ENCODE measurements at places on chromosomes 1 and 21. TPM values are rescaled to one million over a fixed set of nuclear protein-coding genes. Genes with fewer than 3 reads are reported as not detected.

The COL8A2 gene
- polyA plus RNA-seq = 18.4 TPM

The MASP2 gene
- polyA plus RNA-seq = not detected

DNA sequence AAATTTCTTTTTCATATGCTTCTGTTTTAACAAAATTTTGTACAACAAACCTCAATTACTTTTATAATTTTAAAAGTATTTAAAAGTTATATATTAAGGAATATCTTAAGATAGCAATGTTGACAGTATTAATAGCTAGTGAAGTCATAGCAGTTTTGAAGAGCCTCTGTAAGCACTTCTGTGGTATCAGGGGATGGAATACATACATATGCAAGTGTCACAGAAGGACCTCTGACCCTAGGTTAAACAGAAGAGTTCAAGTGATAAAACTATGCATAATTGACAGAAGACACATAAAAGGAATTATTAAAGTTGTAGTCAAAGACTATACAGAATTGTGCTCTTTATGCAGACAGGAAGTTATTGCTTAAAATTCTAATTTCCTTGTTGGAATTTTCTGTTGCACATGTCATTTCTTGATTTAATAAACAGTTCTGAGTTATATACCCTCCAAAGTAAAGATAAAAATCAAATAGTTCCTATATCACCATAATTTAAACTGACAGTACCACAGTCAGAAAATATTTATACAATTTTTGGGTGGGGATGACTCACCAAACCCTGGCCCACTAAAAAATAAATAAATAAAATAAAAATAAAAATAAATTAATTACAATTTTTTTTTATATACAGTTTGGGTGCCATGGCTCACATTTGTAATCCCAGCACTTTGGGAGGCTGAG is 27.1 kb downstream of the IPP start:
- no peaks in the 10 kb centered on the region for H3K27me3 ChIP-seq
- H3K4me3 ChIP-seq = no peak overlapping the region
- no peak overlapping the region for H3K27ac ChIP-seq
- no peak for DNase-seq
- H3K36me3 ChIP-seq = no peaks in the 10 kb centered on the region

DNA sequence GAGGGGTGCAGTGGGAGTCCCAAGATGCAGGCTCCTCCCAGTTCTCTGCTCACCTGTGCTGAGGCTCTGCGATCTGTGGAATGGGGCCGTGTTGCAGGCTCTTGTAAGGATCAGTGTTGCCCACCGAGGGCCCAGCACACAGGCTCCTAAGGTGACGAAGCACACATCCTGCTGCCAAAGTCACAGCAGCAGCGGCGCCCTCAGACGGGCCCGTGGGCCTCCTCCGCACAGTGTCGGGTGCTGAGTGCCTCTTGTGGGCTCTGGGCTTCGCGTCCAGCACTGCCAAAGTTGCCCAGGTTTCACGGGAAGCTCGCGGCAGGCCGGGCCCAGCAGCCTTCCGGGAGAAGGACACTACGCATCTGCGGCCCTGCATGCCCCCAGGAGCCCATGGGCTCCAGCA is 72.1 kb upstream of the ABCG1 start:
- no peak overlapping the region for H3K27ac ChIP-seq
- H3K27me3 ChIP-seq = no peaks in the 10 kb centered on the region
- no peaks in the 10 kb centered on the region for H3K4me1 ChIP-seq

GRCh38 chr1:160521554-160521953 is 1.5 kb downstream of the SLAMF6 start:
- H3K4me3 ChIP-seq = no peak overlapping the region
- DNase-seq = no peak
- H3K4me1 ChIP-seq = no peaks in the 10 kb centered on the region

The CLDN17 gene
- not detected for polyA plus RNA-seq

DNA sequence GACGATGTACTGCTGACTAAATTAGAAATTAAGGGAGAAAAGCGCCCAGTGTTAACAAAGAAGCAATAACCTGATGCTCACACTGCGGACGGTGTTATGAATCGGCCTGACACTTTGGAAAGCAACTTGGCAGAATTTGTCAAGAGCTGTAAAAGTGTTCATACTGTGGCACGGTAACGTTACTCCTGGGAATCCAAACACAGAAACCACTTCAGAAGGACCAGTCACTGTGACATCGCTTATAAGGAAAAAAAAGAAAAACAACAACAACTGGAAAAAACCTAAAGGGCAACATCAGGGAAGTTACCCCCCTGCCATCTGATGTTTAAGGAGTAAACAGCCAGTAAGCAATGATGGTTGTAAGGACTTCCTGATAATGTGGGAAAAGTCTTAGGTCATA is 27.7 kb downstream of the CAPZB start:
- no peak for DNase-seq
- H3K4me3 ChIP-seq = no peak overlapping the region
- H3K27me3 ChIP-seq = no peaks in the 10 kb centered on the region
- no peaks in the 10 kb centered on the region for H3K36me3 ChIP-seq

DNA sequence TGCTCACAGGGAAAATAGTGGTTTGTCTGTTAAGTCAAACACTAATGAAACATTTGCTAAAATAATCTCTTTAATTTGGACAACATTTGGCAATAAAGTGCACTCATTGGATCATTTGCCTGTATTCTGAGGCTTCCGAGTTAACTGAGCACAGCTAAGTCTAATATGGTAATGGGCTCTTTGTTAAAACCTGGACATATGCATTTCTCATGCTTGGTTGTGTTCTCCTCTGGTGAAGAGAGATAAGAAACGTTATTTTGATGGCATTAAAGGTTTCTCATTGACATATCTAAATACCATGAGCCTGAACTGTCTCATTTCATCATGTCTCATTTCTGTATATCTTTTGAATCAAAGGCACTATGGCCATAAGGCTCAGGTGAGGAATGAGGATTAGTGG is 13.4 kb upstream of the NRIP1 start:
- H3K27me3 ChIP-seq = no peaks in the 10 kb centered on the region
- H3K36me3 ChIP-seq = no peaks in the 10 kb centered on the region
- no peaks in the 10 kb centered on the region for H3K4me1 ChIP-seq

DNA sequence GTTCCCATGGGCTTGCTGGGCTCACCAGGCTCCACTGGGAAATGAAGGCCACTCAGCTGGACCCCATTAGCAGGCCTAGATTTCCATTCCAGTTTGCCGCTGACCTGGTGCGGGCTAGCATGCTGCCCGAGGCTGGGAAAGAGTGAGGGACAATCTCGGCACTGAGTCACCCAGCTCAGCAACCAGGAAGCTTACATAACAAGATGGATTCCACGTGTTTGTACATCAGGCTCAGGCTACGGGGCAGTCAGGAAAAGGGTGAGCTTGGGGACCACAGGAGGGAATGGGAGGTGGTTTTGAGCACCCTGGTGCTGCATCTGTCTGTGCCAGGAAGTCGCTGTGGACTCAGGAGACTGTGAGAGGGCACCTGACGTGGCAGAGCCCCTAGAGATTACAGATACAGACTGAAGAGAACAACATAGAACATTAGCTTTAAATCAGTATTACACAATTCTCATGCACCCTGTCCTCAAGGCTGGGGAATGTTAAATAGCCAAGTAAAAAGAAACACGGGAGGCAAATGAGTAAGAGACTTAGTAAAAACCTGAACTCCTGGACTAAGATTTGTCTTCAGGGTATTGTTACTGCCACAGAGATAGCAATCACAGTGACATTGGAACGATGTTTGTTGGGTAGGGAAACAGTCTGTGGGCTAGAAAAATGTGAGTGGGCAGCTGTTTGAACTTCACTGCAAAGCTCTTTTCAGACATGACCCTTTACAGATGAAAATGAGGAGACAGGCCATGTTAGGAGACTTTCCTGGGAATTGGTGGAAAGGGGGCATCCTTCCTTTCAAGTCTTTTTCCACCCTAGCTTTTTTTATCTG is 51.1 kb downstream of the GLUL start:
- no peaks in the 10 kb centered on the region for H3K27me3 ChIP-seq
- no peaks in the 10 kb centered on the region for H3K36me3 ChIP-seq
- no peak for DNase-seq
- H3K4me1 ChIP-seq = no peaks in the 10 kb centered on the region
- H3K27ac ChIP-seq = no peak overlapping the region

The VAV3 gene
- polyA plus RNA-seq = 0.33 TPM

- DNase-seq = no peak
- no peak overlapping the region for H3K27ac ChIP-seq
- peaks cover 2% of the 10 kb centered on the region for H3K4me1 ChIP-seq
- H3K27me3 ChIP-seq = no peaks in the 10 kb centered on the region
Measured at GRCh38 chr1:217026531-217026930, 303.3 kb upstream of the ESRRG start.

- no peak overlapping the region for H3K4me3 ChIP-seq
Measured at GRCh38 chr1:115767403-115767802, 1.1 kb downstream of the CASQ2 start.

The IFI44L gene
- polyA plus RNA-seq = 2.9 TPM

- H3K27ac ChIP-seq = no peak overlapping the region
- no peaks in the 10 kb centered on the region for H3K36me3 ChIP-seq
- no peaks in the 10 kb centered on the region for H3K4me1 ChIP-seq
- no peaks in the 10 kb centered on the region for H3K27me3 ChIP-seq
Measured at GRCh38 chr1:198677871-198678270, 39.0 kb downstream of the PTPRC start.

DNA sequence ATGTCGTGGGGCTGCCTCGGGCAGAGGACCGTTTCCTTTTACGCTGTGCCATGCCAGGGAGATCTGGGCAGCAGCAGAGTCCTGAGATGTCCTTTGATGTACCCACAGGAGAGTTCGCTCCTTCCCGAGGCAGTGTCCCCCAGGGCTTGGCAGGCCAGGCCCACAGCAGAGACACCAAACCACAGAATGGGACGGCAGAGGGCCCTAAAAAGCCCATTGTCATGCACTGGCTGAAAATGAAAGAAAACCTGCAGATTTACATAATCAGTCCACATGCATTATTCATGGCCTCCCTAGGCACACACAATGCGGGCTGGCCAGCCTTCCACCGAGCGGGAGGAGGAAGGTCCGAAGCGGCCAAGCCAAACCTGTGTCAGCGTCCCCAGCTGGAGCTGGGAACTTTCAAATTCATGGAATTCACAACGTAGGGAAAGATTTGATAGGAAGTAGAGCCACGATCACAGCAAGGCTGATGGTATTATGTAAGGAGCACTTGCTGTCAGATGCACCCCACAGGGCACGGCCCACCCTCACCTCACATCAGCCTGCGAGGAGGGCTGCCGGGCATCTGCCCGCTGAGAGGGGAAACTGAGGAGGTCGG is 25.3 kb upstream of the EFHD2 start:
- H3K27ac ChIP-seq = no peak overlapping the region
- no peaks in the 10 kb centered on the region for H3K27me3 ChIP-seq
- no peak overlapping the region for H3K4me3 ChIP-seq
- no peaks in the 10 kb centered on the region for H3K4me1 ChIP-seq

The GUCA2B gene
- polyA plus RNA-seq = 78.5 TPM

- H3K4me3 ChIP-seq = no peak overlapping the region
- no peaks in the 10 kb centered on the region for H3K36me3 ChIP-seq
- no peak for DNase-seq
- H3K27me3 ChIP-seq = no peaks in the 10 kb centered on the region
- no peak overlapping the region for H3K27ac ChIP-seq
Measured at GRCh38 chr21:36656138-36656537, 42.8 kb upstream of the SIM2 start.

DNA sequence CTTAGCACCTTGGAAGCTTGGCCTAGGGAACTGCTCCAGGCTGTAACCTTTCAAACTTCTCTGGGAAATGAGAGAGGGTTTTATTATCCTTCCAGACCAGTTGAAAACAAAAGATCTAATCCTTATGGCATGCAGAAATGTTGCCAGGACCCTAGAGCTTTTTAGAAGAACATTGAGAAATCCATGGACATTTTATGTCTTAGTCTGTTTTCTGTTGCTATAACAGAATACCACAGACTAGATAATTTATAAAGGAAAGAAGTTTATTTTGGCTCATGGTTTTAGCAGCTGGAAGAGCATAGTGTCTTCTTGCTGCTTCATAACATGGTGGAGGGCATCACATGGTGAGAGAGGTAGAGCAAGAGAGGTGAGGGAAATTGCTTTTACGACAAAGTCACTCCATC is 25.8 kb downstream of the OSBPL9 start:
- peaks cover 13% of the 10 kb centered on the region for H3K4me1 ChIP-seq
- H3K27ac ChIP-seq = peak overlapping the region; percentile 69
- no peak for DNase-seq

GRCh38 chr1:71695084-71695483 is 587.3 kb downstream of the NEGR1 start:
- H3K27ac ChIP-seq = no peak overlapping the region
- H3K4me1 ChIP-seq = no peaks in the 10 kb centered on the region
- H3K27me3 ChIP-seq = no peaks in the 10 kb centered on the region
- H3K4me3 ChIP-seq = no peak overlapping the region

- H3K27me3 ChIP-seq = no peaks in the 10 kb centered on the region
- H3K4me3 ChIP-seq = no peak overlapping the region
- DNase-seq = no peak
- no peaks in the 10 kb centered on the region for H3K4me1 ChIP-seq
Measured at GRCh38 chr1:66848193-66848592, 47.1 kb upstream of the INSL5 start.

The TNFRSF18 gene
- polyA plus RNA-seq = not detected

The PLA2G2D gene
- not detected for polyA plus RNA-seq

GRCh38 chr1:212536586-212536985 is 72.0 kb upstream of the ATF3 start:
- H3K36me3 ChIP-seq = no peaks in the 10 kb centered on the region
- no peak for DNase-seq
- H3K4me1 ChIP-seq = no peaks in the 10 kb centered on the region
- no peak overlapping the region for H3K4me3 ChIP-seq
- no peak overlapping the region for H3K27ac ChIP-seq
- no peaks in the 10 kb centered on the region for H3K27me3 ChIP-seq

DNA sequence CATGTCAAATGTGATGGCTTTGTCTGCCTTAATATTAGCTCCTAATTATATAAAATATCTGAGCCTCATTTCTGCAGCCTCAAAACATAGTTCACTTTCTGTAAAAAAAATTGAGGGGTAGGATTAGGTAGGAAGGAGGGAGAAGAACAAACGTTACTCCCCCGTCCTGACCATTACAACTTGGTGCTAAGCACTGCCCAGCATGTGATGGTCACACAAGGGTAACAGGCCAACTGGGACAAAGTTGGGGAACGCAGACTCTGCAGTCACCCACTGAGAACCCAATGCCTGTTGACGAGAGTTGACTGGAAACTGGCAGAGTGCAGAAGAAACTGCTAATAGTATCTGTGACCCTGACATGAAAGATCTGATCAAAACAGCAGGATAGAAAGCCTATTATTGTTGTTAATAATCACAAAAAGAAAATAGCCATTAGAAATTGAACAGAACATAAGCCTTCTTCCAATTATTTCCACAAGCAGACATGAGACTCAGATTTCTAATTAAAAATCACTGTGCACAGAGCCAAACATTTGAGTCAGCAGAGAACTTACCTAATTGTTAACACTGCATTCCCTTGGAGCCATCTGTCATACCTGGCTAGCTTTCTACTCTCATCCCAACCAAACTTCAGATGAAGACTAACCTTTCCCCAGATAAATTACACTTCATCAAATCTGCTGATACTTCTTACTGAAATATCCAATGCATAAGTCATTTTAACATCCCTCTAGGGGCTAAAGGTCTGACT is 5.5 kb downstream of the SORT1 start:
- no peak for DNase-seq
- no peaks in the 10 kb centered on the region for H3K36me3 ChIP-seq
- H3K4me3 ChIP-seq = peak overlapping the region; percentile 46
- H3K4me1 ChIP-seq = peaks cover 15% of the 10 kb centered on the region
- no peaks in the 10 kb centered on the region for H3K27me3 ChIP-seq
